RWPE2 (cell line): ENCODE measurements at places on chromosomes 7 and 10.
A peak's percentile ranks its signal among the peaks of the same experiment; 100 is the strongest.

GRCh38 chr10:69757553-69758309 lies 44.0 kb upstream of the COL13A1 start:
- H3K4me1 ChIP-seq = no peaks in the 10 kb centered on the region
- no peaks in the 10 kb centered on the region for H3K36me3 ChIP-seq
- DNase-seq = no peak
- no peak overlapping the region for H3K4me3 ChIP-seq

GRCh38 chr7:41830271-41830670 lies 127.4 kb upstream of the INHBA start:
- H3K4me1 ChIP-seq = no peaks in the 10 kb centered on the region
- no peak for DNase-seq
- H3K36me3 ChIP-seq = no peaks in the 10 kb centered on the region
- no peak overlapping the region for H3K4me3 ChIP-seq

GRCh38 chr10:49094646-49095045 lies 20.7 kb downstream of the VSTM4 start:
- H3K27me3 ChIP-seq = peaks cover 6% of the 10 kb centered on the region
- DNase-seq = no peak
- H3K4me1 ChIP-seq = no peaks in the 10 kb centered on the region
- no peaks in the 10 kb centered on the region for H3K36me3 ChIP-seq
- H3K4me3 ChIP-seq = no peak overlapping the region

DNA sequence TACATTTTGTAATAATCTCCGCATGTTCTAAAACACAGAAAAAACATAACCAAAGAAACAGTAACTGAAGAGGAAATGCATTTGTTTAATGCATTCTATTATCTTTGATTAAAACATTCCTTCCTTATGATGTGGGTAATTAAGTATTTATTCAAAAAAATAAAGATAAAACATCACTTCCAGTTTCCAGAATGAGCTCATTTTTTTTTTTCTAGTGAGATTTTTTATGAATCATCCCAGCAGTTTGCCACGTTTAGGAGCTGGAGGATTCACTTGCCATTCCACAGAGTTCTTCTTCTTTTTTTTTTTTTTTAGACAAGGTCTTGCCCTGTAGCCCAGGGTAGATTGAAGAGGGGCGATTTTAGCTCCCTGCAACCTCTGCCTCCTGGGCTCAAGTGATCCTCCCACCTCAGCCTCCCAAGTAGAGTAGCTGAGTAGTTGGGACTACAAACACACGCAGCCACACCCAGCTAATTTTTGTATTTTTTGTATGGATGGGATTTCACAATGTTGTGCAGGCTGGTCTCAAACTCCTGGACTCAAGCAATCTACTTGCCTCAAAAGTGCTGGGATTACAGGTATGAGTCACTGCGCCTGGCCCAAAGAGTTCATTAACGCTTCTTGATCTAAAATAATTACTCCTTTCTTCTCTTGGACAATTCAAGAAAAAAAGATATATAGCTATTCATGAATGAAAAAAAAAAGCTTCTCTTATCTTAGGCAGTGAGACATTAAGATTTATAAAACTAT lies 177.3 kb downstream of the DKK1 start:
- no peak for DNase-seq
- H3K27me3 ChIP-seq = no peaks in the 10 kb centered on the region
- H3K4me1 ChIP-seq = peaks cover 31% of the 10 kb centered on the region

DNA sequence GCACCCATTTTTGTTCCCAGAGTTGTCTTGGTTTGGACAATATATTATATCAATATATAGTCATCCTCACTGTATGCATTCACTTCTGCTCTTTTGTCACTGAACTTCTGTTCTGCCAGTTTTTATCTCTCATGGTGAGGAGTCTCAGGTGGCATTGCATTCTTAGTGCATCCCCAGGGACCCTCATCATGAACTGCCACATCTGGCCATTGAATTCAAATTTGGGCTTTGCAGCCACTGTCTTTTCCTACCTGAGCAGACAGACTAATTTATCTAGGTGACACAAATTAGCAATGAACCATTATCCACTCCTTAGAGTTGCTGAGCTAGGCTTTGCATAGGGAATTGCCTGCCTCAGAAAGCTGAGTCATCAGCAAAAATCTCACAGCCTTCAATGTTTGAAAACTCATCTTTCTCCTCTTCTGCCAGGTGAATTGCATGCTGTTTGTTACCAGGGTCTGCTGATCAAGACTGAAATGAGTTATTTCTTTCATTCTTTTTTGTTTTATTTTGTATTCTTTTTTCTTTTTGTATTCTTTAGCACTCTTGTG lies 316.8 kb upstream of the MTPN start:
- no peak overlapping the region for H3K4me3 ChIP-seq
- no peaks in the 10 kb centered on the region for H3K4me1 ChIP-seq
- no peaks in the 10 kb centered on the region for H3K27me3 ChIP-seq
- H3K36me3 ChIP-seq = no peaks in the 10 kb centered on the region
- no peak for DNase-seq
- no peak overlapping the region for H3K27ac ChIP-seq

DNA sequence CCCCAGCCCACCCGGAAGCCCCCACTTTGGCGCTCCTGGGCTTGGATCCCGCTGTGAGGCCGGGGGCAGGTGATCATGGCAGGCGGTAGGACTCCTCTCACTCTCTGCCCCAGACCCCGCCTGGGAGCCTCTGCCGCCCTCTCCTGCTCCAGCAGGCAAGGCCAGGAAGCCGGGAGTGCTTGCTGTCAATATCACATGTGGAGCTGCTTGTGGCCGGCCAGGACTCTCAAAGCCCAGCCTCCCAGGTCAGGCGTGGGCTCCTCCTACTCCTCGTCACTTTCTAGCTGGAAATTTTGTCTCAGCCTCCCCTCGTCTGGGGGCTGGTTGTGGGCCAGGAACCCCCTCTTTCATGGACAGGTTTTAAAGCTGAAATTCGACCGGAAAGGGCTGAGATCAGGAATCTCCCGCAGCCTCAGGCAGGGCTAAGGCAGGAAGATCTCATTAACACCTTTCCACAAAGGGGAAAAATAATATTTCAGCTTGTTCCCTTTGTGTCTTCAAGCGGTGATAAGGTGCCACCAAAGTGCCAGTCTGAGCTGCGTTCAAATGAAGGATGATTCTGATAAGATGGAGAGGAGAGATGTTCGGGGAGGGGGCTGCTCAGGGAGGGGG lies 273.6 kb upstream of the PODXL start:
- H3K4me1 ChIP-seq = no peaks in the 10 kb centered on the region
- no peak for DNase-seq
- H3K4me3 ChIP-seq = no peak overlapping the region
- no peaks in the 10 kb centered on the region for H3K36me3 ChIP-seq
- H3K27ac ChIP-seq = no peak overlapping the region

DNA sequence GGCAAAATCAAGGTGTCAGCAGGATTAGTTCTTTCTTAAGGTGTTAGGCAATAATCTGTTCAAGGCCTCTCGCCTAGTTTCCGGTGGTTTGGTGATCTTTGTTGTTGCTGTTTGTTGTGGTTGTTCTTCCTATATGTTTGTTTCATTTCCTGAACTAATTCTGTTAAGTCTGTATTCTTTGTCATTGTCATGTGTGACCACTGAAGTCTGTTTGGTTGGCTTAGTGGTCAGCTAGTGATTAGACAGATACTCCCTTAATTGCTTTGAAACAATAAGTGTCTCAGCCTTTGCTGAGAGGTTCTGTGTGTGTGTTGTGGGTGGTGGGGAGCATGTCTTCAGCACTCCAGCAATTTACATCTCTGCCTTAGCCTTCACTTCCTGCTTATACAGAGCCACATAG lies 46.0 kb downstream of the ABCC2 start:
- no peak overlapping the region for H3K27ac ChIP-seq
- H3K36me3 ChIP-seq = no peaks in the 10 kb centered on the region
- H3K4me3 ChIP-seq = no peak overlapping the region

DNA sequence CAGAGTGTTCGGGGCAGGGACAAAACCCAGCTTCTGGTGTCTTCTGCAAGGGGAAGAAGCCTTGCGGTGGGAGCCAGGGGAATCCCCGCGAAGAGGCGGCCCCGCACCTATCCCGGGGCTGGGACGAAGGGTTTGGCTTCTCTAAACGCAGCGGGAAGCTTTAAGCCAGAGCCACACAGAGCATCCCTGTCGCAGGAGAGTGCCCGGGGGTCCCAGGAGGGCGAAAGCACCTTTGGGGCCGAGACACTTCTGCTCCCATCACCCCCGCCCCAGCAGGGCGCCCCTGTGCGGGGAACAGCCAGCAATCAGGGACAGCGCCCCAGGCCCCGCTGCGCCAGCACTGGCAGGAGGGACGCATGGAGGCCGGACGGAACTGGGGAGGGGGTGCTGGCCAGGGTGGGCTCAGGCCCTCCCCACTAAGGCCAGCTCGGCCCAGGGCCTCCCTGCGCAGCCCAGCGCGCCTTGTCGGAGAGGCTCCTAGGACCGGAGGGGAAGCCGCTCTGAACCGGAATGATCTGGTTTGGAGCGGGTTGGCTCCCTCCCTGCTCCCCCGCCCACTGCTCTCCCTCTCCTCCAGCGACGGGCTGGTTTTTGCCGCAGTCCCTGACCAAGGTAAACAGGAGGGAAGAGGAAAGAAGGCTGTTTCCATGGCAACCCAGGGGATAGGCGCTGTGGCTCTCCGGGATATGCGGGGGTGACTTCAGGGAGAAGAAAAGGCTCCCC lies 63.9 kb downstream of the TMEM209 start:
- H3K27ac ChIP-seq = no peak overlapping the region
- no peak overlapping the region for H3K4me3 ChIP-seq
- DNase-seq = no peak
- no peaks in the 10 kb centered on the region for H3K27me3 ChIP-seq

- DNase-seq = peak; percentile 26
- H3K27me3 ChIP-seq = peaks cover 11% of the 10 kb centered on the region
- no peaks in the 10 kb centered on the region for H3K4me1 ChIP-seq
Observed at GRCh38 chr7:157520249-157520648, 183.4 kb downstream of the DNAJB6 start.

GRCh38 chr10:73809061-73809818 lies 2.2 kb downstream of the NDST2 start:
- H3K27me3 ChIP-seq = no peaks in the 10 kb centered on the region
- H3K4me3 ChIP-seq = no peak overlapping the region
- no peak for DNase-seq
- peaks cover 39% of the 10 kb centered on the region for H3K36me3 ChIP-seq
- no peak overlapping the region for H3K27ac ChIP-seq

GRCh38 chr10:31197886-31198285 lies 121.1 kb upstream of the ZEB1 start:
- H3K36me3 ChIP-seq = no peaks in the 10 kb centered on the region
- no peak for DNase-seq
- H3K27me3 ChIP-seq = no peaks in the 10 kb centered on the region
- H3K4me1 ChIP-seq = no peaks in the 10 kb centered on the region
- H3K4me3 ChIP-seq = no peak overlapping the region

- no peaks in the 10 kb centered on the region for H3K27me3 ChIP-seq
- no peak overlapping the region for H3K27ac ChIP-seq
- DNase-seq = no peak
- no peaks in the 10 kb centered on the region for H3K4me1 ChIP-seq
- peaks cover 13% of the 10 kb centered on the region for H3K36me3 ChIP-seq
Observed at GRCh38 chr7:77752016-77752415, 46.2 kb downstream of the TMEM60 start.

- no peaks in the 10 kb centered on the region for H3K27me3 ChIP-seq
- no peak overlapping the region for H3K27ac ChIP-seq
- peaks cover 36% of the 10 kb centered on the region for H3K36me3 ChIP-seq
- no peak for DNase-seq
- no peaks in the 10 kb centered on the region for H3K4me1 ChIP-seq
Observed at GRCh38 chr10:101035916-101036702, 5.1 kb downstream of the SFXN3 start.

GRCh38 chr7:131562941-131563340 lies 6.5 kb upstream of the PODXL start:
- no peaks in the 10 kb centered on the region for H3K4me1 ChIP-seq
- no peak for DNase-seq
- no peak overlapping the region for H3K4me3 ChIP-seq
- H3K27me3 ChIP-seq = peaks cover 11% of the 10 kb centered on the region

- peaks cover 97% of the 10 kb centered on the region for H3K36me3 ChIP-seq
Observed at GRCh38 chr7:99623702-99624447, 7.1 kb downstream of the ZSCAN25 start.

DNA sequence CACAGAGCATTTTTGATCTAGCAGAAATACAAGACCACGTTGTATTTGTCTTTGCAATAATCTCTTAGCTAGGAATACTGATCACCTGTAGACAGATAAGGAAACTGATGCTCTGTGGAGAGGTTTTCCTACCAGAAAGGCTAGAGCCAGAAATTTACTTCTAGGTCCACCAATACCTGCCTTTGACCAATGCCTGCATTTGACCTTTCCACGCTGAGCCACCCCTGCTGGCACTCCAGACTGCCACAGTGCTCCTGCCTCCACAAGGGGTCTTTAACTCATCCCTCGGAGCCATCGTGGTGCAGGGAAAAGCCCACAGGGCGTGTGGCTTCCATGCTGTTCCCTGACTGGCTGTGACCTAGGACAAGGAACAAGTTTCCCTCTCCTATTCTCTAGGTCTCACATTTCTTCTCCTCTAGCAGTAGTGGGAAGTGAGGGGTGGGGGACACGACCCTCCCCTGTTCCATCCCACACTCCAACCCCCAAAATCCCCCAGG lies 1.5 kb upstream of the ELN start:
- H3K27ac ChIP-seq = no peak overlapping the region
- H3K36me3 ChIP-seq = no peaks in the 10 kb centered on the region
- peaks cover 12% of the 10 kb centered on the region for H3K4me1 ChIP-seq

- no peak overlapping the region for H3K27ac ChIP-seq
- H3K27me3 ChIP-seq = no peaks in the 10 kb centered on the region
- H3K36me3 ChIP-seq = no peaks in the 10 kb centered on the region
- no peaks in the 10 kb centered on the region for H3K4me1 ChIP-seq
- H3K4me3 ChIP-seq = no peak overlapping the region
- no peak for DNase-seq
Observed at GRCh38 chr7:113246738-113247137, 128.4 kb upstream of the SMIM30 start.

DNA sequence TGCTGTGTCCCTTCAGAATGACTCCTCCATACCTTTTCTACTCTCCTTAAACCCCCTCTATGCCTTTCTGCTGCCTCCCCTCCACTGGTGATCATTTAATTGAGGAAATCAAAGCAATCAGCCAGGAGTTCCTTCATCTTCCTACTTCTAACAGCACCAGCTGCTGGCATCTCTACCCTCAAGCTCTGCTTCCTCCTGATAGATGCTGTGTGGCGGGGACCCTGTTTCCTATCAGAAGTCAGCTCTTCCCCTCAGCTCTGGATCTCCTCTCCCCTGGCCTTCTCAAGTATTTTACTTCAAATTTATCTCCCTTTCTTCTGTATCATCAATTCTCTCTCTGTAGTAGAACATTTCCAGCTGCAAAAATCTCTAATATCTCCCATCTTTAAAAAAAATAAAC lies 183.7 kb downstream of the ELMO1 start:
- no peaks in the 10 kb centered on the region for H3K36me3 ChIP-seq
- no peaks in the 10 kb centered on the region for H3K27me3 ChIP-seq
- no peaks in the 10 kb centered on the region for H3K4me1 ChIP-seq
- no peak for DNase-seq
- no peak overlapping the region for H3K4me3 ChIP-seq
